ENCODE measurements at places on chromosomes 11 and 22.
A peak's percentile ranks its signal among the peaks of the same experiment; 100 is the strongest.

GRCh38 chr22:39369186-39369585 lies 19.4 kb downstream of the SYNGR1 start:
- no peak for DNase-seq

DNA sequence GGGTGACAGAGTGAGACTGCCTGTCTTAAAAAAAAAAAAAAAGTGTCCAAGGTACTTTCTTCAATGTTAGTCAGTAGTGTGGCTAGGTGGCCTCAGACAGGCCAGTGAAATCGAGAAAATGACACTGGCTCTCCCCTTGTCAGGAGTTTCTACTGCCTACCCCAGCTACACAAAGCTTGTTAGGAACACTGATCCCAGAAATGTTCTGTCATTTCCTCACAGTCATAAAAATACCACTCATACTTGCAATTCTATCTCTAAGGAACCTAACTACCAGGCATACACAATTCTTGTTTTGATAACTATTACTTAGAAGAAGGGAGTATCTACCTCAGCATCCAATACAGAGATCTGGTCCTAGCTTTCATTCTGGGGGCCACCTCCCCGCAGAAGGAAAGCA lies 31.3 kb downstream of the ATP6V1E1 start:
- DNase-seq, result no peak

GRCh38 chr11:94838027-94838731 lies 70.0 kb downstream of the AMOTL1 start:
- no peak for DNase-seq

- DNase-seq, result no peak
Measured at GRCh38 chr22:49561338-49561737, 266.3 kb downstream of the BRD1 start.

GRCh38 chr11:111663820-111664219 lies 61.6 kb downstream of the SIK2 start:
- no peak for DNase-seq

GRCh38 chr22:21974058-21974649 lies 8.4 kb downstream of the TOP3B start:
- DNase-seq, result no peak

DNA sequence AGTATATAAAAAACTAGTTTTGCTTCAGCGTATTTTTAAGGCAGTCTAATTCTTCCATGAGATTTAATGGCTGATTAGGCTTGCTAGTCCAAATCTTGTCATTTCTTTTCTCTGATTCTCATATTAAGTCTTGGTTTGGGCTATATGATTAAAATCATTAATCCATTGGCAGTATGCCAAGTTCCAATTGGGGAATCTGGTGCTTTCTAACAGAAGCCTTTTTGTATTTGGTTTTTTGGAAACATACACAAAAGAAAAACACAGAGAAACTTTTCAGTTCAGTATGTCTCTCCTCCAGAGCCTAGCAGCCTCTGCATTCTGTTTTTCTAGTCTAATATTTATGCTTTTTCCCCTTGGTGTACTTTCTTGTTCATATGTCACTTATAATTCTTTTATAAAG lies 37.9 kb downstream of the SWAP70 start:
- no peak for DNase-seq

DNA sequence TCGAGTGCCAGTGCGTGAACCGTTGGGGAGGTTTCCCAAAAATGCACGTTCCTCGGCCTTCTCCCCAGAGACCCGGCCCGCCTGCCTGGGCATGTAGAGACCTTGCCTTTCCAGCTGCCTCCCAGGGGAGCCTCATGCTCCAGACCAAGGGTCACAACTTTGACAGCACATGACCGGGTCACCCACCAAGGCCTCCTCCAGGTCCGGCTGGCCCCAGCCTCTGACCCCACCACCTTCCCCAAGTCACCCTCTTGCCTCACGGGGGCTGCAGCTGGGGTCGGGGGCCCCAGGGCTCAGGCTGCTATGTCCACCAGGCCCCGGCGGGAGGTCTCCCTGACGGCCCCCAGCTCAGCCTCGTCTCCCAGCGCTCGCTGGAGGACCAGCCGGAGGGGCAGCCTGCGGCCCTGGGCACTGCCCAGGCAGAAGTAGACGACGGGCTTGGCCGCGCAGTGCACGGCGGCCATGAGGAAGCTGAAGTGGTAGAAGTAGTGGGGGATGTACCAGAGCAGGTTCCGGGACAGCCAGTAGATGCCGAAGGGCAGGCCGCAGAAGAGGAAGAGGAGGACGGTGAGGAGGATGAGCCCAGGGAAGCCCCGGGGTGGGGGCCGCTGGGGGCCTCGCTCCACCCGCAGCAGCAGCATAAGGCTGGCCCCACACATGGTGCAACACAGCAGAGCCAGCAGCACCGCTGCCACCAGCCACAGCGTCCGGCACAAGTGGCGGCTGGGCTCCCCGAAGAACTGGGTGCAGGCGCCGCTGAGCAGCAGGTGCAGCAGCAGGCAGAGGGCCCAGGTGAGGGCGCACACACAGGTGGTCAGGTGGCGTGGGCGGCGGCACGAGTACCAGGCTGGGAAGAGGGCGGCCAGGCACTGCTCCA lies 4.4 kb downstream of the MRGPRE start:
- no peak for DNase-seq

DNA sequence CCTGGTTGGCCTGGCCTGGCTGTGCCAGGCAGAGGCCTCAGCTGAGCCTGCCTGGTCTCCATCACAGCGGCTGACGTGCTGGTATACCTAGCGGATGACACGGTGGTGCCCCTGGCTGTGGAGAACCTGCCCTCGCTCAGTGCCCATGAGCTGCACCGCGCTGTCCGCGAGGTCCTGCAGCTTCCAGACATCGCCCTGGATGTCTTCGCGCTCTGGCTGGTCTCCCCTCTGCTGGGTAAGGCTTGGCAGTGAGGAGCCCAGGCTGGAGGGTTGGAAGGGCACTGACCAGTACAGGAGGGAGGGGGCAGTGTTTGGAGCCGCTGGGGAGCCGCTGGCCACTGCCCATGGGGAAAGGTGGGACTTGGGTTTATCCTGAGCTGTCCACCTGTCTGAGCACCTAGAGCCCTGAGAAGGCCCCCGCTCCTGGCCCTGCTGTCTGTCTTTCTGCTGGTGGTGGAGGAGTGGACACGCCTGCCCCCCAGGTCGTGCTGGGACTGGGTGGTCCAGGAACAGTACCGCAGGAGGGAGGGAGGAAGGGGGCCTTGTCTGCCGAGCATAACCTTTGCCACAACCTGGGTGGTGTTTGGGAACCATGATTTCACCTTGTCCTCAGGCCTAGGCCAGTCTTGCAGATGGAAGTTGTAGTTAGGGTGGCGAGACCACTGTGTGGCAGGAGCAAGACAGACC lies 3.0 kb downstream of the FRMD8 start:
- no peak for DNase-seq

DNA sequence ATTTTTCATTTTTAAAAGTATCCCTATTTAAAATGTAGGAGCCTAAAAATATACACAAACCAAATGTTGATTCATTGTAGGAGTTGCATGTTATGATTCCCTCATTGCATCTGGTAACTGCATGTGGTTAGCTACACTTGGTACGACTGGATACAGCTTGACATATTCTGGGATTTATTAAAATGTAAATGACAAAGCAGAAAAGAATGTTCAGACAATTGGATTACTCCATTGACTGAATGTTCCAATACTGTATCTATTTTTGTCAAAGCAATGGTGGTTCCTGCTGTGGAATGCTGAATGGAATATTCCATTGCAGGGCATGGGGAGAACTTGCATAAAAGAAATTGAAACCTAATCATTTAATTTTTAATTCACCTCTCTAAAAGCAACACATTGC lies 30.8 kb downstream of the BLID start:
- no peak for DNase-seq

- no peak for DNase-seq
Measured at GRCh38 chr11:7490054-7490453, 4.7 kb downstream of the OLFML1 start.

DNA sequence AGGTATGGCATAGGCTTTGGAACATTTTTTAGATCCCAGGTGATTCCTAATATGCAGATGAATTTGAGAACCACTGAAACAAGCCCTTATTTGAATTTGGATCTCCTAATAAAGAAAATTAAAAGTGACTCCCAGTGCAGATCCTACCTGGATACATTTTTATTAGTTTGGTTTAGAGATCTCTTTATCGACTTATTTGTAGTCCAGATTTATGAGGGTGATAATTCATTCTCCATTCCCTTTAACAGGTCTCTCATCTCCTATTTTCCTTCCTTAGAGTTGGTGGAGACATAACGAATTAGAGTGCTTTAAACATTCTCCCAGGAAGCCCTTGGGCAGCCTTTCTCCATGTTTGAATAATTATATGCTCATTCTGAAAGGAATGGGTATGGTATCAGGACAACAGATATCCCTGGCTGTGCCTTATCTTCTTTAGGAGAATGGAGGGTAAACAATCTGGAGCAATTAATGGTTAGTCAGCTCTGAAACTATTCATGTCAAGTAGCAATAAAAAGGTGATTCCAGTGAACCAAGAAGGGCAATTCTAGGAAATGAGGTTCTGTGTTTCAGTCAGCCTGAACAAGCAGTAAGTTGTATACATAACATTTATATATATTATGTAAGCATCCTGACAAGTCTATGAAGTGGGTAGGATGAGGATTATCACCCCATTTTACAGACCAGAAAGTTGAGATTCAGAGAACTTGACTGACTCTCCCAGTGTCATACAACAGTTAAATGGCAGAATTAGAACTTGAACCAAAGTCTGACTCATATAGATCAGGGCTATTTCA lies 53.9 kb upstream of the RCE1 start:
- no peak for DNase-seq

- DNase-seq, result no peak
Measured at GRCh38 chr11:23079382-23079813, 219.1 kb upstream of the CCDC179 start.

DNA sequence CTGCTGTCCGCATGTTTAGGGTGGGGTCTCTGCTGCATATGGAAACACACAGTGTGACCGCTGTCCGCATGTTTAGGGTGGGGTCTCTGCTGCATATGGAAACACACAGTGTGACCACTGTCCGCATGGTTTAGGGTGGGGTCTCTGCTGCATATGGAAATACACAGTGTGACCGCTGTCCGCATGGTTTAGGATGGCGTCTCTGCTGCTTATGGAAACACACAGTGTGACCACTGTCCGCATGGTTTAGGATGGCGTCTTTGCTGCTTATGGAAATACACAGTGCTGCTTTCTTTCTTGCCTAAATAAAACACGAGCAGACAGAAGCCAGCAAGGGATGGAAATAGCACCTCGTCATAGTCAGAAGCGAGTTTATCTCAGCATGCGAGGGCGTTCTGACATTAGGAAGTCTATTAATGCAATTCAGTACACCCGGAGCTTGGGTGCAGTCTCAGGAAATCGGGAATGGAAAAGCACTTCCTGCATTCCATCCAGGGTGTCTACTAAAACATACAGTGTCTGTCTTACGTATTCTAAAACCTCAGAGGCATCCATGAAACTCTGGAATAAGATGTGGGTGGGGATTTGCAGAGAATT lies 32.6 kb upstream of the TOLLIP start:
- DNase-seq, result no peak

DNA sequence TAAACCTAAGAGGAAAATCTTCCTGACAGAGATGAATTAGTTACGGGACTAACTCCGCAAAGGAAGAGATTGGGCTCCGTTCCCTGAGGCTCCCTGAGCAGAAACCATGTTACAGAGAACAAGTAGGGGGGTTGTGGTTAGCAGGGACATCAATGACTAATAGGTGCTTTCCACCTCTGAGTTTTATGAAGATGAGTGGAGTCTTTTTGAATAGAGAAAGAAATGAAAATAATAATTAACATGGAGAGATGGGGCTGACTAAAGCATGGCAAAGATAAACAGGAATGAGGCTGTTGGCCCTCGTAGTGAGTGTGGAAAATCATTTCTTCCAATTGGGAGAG lies 47.5 kb upstream of the PICALM start:
- DNase-seq, result no peak

DNA sequence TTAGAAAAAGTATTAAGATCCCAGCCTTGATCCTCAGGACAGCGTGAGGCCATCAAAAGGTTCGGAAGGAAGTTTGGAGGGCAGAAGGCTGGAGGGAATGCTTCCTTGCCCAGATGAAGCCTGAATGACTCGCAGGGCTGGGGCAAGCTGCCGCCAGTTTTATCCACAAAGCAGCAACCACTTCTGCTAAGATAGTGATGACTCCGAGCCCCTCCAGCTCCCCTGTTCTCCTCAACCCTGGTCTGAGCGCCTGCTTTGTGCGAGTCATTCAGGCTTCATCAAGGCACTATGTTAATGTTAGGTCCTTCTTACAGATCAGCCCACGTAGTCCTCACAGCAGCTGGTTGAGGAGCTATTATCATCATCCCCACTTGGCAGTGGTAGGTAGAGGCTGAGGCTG lies 158.8 kb downstream of the COMMD9 start:
- DNase-seq, result no peak

DNA sequence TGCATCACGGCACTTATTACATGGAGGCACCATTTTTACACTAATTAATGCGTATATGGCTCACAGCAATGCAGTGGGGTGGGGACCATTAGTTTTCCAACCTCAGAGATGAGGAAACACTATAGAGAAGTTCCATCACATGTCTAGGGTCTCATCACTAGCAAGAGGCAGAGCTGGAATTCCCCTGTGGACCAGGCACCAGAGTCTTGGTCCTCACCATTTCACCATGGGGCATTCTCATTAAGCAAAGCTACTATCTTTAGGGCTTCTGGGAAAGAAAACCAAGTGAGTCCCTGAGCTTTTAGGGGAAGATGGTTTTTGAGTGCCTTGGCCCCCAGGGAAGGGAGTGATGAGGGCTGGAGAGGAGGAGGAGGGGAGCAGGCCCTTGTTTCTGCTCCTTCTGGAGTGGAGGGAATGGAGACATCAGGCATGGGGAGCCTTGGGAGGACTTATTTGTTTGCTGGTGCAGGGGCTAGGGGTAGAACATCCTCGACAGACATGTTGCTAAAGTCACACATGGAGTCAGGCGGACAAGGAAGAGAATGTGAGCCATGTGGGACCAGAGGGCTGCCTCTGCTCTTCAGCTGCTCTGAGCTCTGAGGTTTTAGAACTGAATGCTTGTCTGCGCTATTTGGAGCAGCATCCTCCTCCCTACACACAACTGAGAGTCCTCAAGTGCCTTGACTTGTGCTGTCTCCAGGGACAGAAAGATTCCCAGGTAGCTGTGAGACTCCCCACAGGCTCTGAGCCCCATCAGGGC lies 40.3 kb upstream of the ZBED5 start:
- DNase-seq, result peak; percentile 59

DNA sequence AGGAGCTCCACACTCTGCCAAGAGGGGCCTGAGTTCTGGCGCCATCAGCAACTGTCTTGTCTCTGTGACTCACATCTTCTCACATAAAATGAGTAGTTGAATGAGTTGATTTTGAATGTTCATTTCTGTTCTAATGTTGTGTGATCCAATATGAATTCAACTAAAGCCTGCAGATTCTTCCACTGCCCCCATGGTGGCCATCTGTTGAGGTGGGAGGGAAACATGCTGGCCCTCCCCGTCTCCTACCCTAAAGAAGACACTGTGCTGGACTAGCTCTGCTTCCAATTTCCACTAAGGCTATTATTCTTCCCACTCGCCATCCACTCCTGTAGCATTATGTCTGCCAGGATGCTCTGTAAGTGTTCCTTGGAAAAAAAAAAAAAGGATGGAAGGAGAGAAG lies 555.6 kb upstream of the LARGE1 start:
- DNase-seq, result no peak
